Fibroblast of the aortic adventitia (primary cell): ENCODE measurements at places on chromosomes 4 and X. TPM values are rescaled to one million over a fixed set of nuclear protein-coding genes. Genes with fewer than 3 reads are reported as not detected.

Gene IL1RAPL1
- 6.0 and 7.1 TPM in 2 replicates for total RNA-seq

Gene PIM2
- 2.1 and 5.0 TPM in 2 replicates for total RNA-seq

Gene NCBP2L
- total RNA-seq = not detected in 2 replicates

Gene YIPF7
- total RNA-seq = not detected in 2 replicates

Gene TLR1
- 3.2 and 3.5 TPM in 2 replicates for total RNA-seq

Gene ZCCHC18
- total RNA-seq = 0.27 and 2.4 TPM in 2 replicates

Gene YY2
- total RNA-seq = 0.16 and 2.4 TPM in 2 replicates

Gene TMEM31
- not detected in 2 replicates for total RNA-seq

Gene BEND2
- total RNA-seq = not detected in 2 replicates

Gene RS1
- not detected in 2 replicates for total RNA-seq

Gene ZIC3
- total RNA-seq = not detected in 2 replicates

Gene HPSE
- total RNA-seq = 0.27 and 2.7 TPM in 2 replicates

Gene F8A3
- total RNA-seq = 0.72 and 0.82 TPM in 2 replicates

Gene LRP2BP
- 0.63 and 0.74 TPM in 2 replicates for total RNA-seq

Gene FRG2
- total RNA-seq = not detected in 2 replicates

Gene FGF5
- 0.98 and 55.9 TPM in 2 replicates for total RNA-seq

Gene EGFL6
- 0.27 TPM in 1 of 2 replicates, not detected in the other for total RNA-seq

Gene CYBB
- not detected in 2 replicates for total RNA-seq

Gene KDR
- total RNA-seq = 2.5 and 10.9 TPM in 2 replicates

Gene SAGE1
- not detected in 2 replicates for total RNA-seq

Gene SMIM10
- 5.0 and 6.6 TPM in 2 replicates for total RNA-seq

Gene TCEAL5
- not detected in 2 replicates for total RNA-seq

Gene NOX1
- not detected in 2 replicates for total RNA-seq

Gene NLGN3
- 1.5 and 4.2 TPM in 2 replicates for total RNA-seq

Gene ZDHHC15
- total RNA-seq = 0.18 and 1.1 TPM in 2 replicates

Gene STATH
- 0.72 TPM in 1 of 2 replicates, not detected in the other for total RNA-seq

Gene SUPT20HL1
- total RNA-seq = not detected in 2 replicates

Gene TMPRSS11B
- not detected in 2 replicates for total RNA-seq

Gene SASH3
- total RNA-seq = not detected in 2 replicates

Gene REPS2
- 0.82 and 1.7 TPM in 2 replicates for total RNA-seq

Gene MBNL3
- total RNA-seq = 5.8 and 10.2 TPM in 2 replicates

Gene GIMD1
- total RNA-seq = not detected in 2 replicates

Gene CXXC4
- total RNA-seq = under 0.01 TPM in 1 of 2 replicates, not detected in the other

Gene ANXA3
- total RNA-seq = 12.3 and 31.2 TPM in 2 replicates

Gene ADAMTS3
- total RNA-seq = 5.0 and 20.3 TPM in 2 replicates

Gene GPC3
- 16.4 TPM in 1 of 2 replicates, not detected in the other for total RNA-seq

Gene WAS
- total RNA-seq = 0.09 TPM in 1 of 2 replicates, not detected in the other

Gene FMR1NB
- not detected in 2 replicates for total RNA-seq
